ENCODE measurements at places on chromosomes 6 and 20. TPM values are rescaled to one million over a fixed set of nuclear protein-coding genes. Genes with fewer than 3 reads are reported as not detected.

- H3K27me3 ChIP-seq: peaks cover 2% of the 10 kb centered on the region
- H3K36me3 ChIP-seq: no peaks in the 10 kb centered on the region
- H3K4me1 ChIP-seq: no peaks in the 10 kb centered on the region
- DNase-seq: no peak
- H3K4me3 ChIP-seq: no peak overlapping the region
- no peak overlapping the region for H3K27ac ChIP-seq
Observed at GRCh38 chr20:4726710-4727397, 5.1 kb downstream of the PRND start.

- no peak overlapping the region for H3K4me3 ChIP-seq
- DNase-seq: no peak
- peaks cover 47% of the 10 kb centered on the region for H3K4me1 ChIP-seq
- no peaks in the 10 kb centered on the region for H3K36me3 ChIP-seq
- no peaks in the 10 kb centered on the region for H3K27me3 ChIP-seq
- H3K27ac ChIP-seq: no peak overlapping the region
Observed at GRCh38 chr6:157879873-157880254, 56.8 kb downstream of the SNX9 start.

DNA sequence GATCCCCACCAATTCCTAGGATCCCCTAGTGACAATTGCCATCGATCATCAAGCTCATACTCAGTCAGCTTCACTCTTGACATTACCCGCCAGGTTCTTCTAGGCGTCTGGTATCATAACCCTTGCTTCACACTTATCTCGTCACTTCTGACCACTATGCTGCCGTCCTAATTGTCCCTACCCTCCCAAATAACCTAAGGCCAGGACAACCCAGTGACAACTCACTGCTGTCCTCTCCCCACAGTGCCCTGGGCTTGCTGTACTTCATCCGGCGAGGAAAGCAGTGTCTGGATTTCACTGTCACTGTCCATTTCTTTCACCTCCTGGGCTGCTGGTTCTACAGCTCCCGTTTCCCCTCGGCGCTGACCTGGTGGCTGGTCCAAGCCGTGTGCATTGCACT, 3.7 kb downstream of the SYS1 start:
- peaks cover 29% of the 10 kb centered on the region for H3K4me1 ChIP-seq
- peaks cover 21% of the 10 kb centered on the region for H3K36me3 ChIP-seq
- no peak for DNase-seq

DNA sequence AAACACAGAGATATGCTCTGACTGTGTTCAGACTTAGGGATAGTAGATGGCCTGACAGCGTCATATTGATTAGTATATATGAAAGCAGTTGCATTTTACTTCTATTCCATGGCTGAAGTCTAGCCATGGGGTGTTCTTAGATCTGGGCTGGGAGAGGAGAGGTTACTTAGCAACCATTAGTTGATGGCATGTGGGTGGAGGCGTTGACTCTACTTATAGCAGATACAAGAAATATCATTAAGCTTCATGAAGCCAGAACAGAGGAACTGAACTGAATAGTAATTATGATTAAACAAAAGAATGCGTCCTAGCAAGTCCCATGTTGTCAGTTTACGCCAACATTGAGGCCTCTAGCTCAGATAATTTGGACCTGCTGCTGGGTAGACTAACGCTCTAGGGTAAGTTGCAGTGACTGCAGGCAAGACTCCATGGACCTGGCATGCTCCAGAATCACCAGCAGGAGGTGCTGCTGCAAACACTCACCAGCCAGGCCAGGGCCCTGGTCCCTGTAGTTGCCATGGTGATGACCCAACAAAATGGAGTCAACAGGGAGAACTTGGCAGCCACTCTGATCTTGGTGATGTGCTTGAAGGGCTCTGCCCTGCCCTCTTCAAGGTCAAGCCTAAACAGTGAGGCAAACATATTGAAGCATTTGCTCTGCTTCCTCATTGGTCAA, 477.3 kb downstream of the PREX1 start:
- no peaks in the 10 kb centered on the region for H3K36me3 ChIP-seq
- no peaks in the 10 kb centered on the region for H3K27me3 ChIP-seq
- no peak overlapping the region for H3K4me3 ChIP-seq
- no peak for DNase-seq
- H3K4me1 ChIP-seq: no peaks in the 10 kb centered on the region

GRCh38 chr6:122869437-122870024, 80.5 kb downstream of the SMPDL3A start:
- no peaks in the 10 kb centered on the region for H3K36me3 ChIP-seq
- H3K27me3 ChIP-seq: no peaks in the 10 kb centered on the region
- no peak overlapping the region for H3K4me3 ChIP-seq
- DNase-seq: no peak
- H3K27ac ChIP-seq: no peak overlapping the region

The SOX18 gene
- 17.2 TPM for polyA plus RNA-seq

- H3K27ac ChIP-seq: no peak overlapping the region
- H3K4me1 ChIP-seq: no peaks in the 10 kb centered on the region
- no peaks in the 10 kb centered on the region for H3K27me3 ChIP-seq
- H3K36me3 ChIP-seq: no peaks in the 10 kb centered on the region
- no peak overlapping the region for H3K4me3 ChIP-seq
- peak; percentile 11 for DNase-seq
Observed at GRCh38 chr6:46325561-46326530, 155.1 kb upstream of the ENPP5 start.

- H3K4me1 ChIP-seq: peaks cover 3% of the 10 kb centered on the region
- H3K27me3 ChIP-seq: no peaks in the 10 kb centered on the region
- H3K27ac ChIP-seq: no peak overlapping the region
- peak; percentile 18 for DNase-seq
Observed at GRCh38 chr6:17884498-17885478, 102.6 kb downstream of the KIF13A start.

The PI16 gene
- 2.2 TPM for polyA plus RNA-seq

The ZNF831 gene
- polyA plus RNA-seq: 2.9 TPM

GRCh38 chr6:43119482-43119881, 43.4 kb downstream of the PTK7 start:
- H3K4me1 ChIP-seq: no peaks in the 10 kb centered on the region
- H3K4me3 ChIP-seq: no peak overlapping the region
- H3K27me3 ChIP-seq: no peaks in the 10 kb centered on the region
- no peak for DNase-seq
- H3K36me3 ChIP-seq: peaks cover 6% of the 10 kb centered on the region

GRCh38 chr6:76587271-76587670, 514.8 kb upstream of the IMPG1 start:
- no peak overlapping the region for H3K4me3 ChIP-seq
- DNase-seq: no peak
- H3K27ac ChIP-seq: no peak overlapping the region
- H3K36me3 ChIP-seq: no peaks in the 10 kb centered on the region
- no peaks in the 10 kb centered on the region for H3K27me3 ChIP-seq

DNA sequence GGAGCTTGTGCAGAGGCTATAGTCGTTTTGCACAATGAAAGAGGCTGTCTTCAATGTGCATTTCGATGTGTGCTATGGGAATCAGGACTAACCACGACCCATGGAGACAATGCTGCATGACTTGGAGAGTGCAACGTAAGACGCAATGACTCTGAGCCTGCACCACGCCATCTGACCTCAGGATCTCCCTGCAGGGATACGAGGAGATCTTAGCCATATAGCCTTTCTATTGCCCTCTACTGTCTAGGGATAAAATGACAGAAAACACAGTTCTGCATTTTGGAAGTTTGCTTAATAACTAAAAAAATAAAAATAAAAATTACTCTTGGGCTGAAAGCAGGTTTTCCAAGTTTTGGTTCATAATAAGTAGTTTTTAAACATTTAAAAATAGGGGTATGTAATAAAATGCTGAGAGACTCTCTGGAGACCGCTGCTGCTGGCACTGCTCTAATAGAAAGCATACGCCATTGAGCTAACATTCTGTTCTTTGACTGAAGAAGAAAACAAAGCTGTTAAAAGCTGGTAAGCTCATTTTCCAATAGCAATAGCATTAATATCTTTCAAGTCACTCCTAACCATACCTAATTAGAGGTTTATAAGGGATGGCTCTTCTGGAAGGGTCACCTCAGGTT, 87.2 kb downstream of the PDE7B start:
- no peak overlapping the region for H3K4me3 ChIP-seq
- DNase-seq: no peak

DNA sequence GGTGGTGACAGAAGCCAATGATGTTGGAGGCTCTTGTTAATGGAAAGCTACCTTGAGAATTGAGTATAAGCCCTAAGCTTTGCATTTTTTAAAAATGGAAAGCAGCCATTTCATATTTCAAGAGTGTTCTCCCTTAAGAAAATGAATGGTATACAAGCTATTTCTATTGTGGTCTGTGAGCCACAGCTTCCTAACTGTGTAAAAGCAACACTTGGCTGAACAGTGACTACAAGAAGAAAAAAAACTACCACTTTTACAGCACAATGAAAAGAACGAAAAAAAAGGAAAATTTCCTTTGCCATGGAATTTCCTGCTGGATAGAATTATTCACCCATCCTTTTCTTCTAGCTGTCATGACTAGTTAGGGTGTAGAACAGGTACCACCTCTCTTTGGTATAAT, 397.1 kb upstream of the BTBD3 start:
- no peaks in the 10 kb centered on the region for H3K36me3 ChIP-seq
- no peak for DNase-seq
- no peak overlapping the region for H3K27ac ChIP-seq
- no peaks in the 10 kb centered on the region for H3K27me3 ChIP-seq
- no peak overlapping the region for H3K4me3 ChIP-seq
- no peaks in the 10 kb centered on the region for H3K4me1 ChIP-seq

GRCh38 chr6:11492464-11493290, 44.9 kb upstream of the TMEM170B start:
- H3K4me1 ChIP-seq: no peaks in the 10 kb centered on the region
- H3K4me3 ChIP-seq: no peak overlapping the region
- H3K27me3 ChIP-seq: no peaks in the 10 kb centered on the region
- no peaks in the 10 kb centered on the region for H3K36me3 ChIP-seq

The POM121L2 gene
- polyA plus RNA-seq: not detected

GRCh38 chr20:59138114-59138748, 25.4 kb upstream of the ZNF831 start:
- no peak overlapping the region for H3K4me3 ChIP-seq
- no peak overlapping the region for H3K27ac ChIP-seq
- DNase-seq: no peak
- H3K27me3 ChIP-seq: no peaks in the 10 kb centered on the region
- no peaks in the 10 kb centered on the region for H3K4me1 ChIP-seq

- no peak overlapping the region for H3K27ac ChIP-seq
- no peak for DNase-seq
- no peaks in the 10 kb centered on the region for H3K36me3 ChIP-seq
- H3K27me3 ChIP-seq: no peaks in the 10 kb centered on the region
- H3K4me3 ChIP-seq: no peak overlapping the region
- peaks cover 3% of the 10 kb centered on the region for H3K4me1 ChIP-seq
Observed at GRCh38 chr6:157792671-157793070, 30.4 kb upstream of the SNX9 start.

GRCh38 chr6:31356946-31357466, at the start of gene HLA-B:
TSS of gene HLA-B (minus strand) at chr6:31357179. CDS start at chr6:31357158, 21 bp downstream.
- H3K27ac ChIP-seq: peak within 1 kb of the TSS; percentile 96
- peaks cover 17% of the 10 kb centered on the region for H3K36me3 ChIP-seq
- H3K27me3 ChIP-seq: peaks cover 5% of the 10 kb centered on the region
- peaks cover 10% of the 10 kb centered on the region for H3K4me1 ChIP-seq
- peak within 1 kb of the TSS; percentile 60 for H3K4me3 ChIP-seq
- DNase-seq: peak; percentile 77

The APOBEC2 gene
- polyA plus RNA-seq: 7.0 TPM

DNA sequence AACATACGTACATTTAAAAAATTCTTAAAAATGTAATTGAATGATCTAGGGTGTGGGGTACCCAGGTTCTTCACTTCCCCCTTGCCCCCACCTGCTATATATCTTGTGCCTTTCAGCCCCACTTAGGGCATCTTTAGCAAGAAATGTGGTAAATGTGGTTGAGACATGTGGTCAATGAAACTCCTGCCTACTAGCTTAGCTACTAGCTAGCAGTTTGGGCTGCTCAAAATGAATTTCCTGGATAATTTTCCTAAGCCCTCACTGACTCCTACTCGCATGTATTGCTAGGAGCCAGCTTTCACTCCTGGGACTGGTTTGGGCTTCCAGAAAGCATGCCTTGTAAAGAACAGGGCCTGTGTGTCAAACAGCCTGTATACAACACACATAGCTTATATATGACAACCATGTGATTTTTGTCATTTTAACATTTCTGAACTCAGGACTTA, 257.3 kb downstream of the ATXN1 start:
- peak; percentile 62 for DNase-seq
- no peaks in the 10 kb centered on the region for H3K36me3 ChIP-seq
- H3K27ac ChIP-seq: peak overlapping the region; percentile 50
- no peak overlapping the region for H3K4me3 ChIP-seq
- H3K4me1 ChIP-seq: peaks cover 20% of the 10 kb centered on the region

DNA sequence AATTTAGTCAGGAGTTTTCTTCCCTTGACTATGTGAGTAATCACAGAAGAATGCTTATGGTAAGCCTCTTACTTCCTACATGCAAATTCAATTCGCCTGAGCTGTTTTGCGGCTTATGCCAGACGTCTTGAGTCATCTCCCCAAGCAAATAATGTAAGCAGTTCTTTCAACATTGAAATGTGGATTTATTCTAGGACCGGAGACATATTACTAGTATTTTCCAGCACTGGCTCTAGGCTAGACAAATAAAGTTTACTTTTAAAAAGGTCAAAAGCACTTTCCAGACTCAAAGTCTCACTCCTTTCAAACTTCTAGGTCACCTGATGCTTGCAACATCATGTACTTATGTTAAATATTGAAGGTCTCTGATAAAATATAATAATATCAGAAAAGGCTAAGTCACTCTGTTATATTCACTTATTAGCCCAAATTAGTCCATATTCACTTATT, 38.1 kb upstream of the NOX3 start:
- DNase-seq: no peak
- no peak overlapping the region for H3K4me3 ChIP-seq
- no peak overlapping the region for H3K27ac ChIP-seq
- H3K27me3 ChIP-seq: no peaks in the 10 kb centered on the region
- no peaks in the 10 kb centered on the region for H3K4me1 ChIP-seq
- no peaks in the 10 kb centered on the region for H3K36me3 ChIP-seq

- H3K4me3 ChIP-seq: peak overlapping the region; percentile 36
- H3K36me3 ChIP-seq: peaks cover 5% of the 10 kb centered on the region
- H3K27me3 ChIP-seq: peaks cover 73% of the 10 kb centered on the region
- no peak for DNase-seq
- H3K4me1 ChIP-seq: peaks cover 16% of the 10 kb centered on the region
- H3K27ac ChIP-seq: peak overlapping the region; percentile 46
Observed at GRCh38 chr6:1624851-1625781, 15.4 kb downstream of the FOXC1 start.

The RFX6 gene
- polyA plus RNA-seq: 0.05 TPM

The LKAAEAR1 gene
- 0.14 TPM for polyA plus RNA-seq

Data from thymus (tissue), 14 donors.